ENCODE measurements at places on chromosomes 5 and 9. TPM values are rescaled to one million over a fixed set of nuclear protein-coding genes. Genes with fewer than 3 reads are reported as not detected.
A peak's percentile ranks its signal among the peaks of the same experiment; 100 is the strongest.

- DNase-seq = no peak
Observed at GRCh38 chr5:131496400-131496713, 138.7 kb downstream of the RAPGEF6 start.

DNA sequence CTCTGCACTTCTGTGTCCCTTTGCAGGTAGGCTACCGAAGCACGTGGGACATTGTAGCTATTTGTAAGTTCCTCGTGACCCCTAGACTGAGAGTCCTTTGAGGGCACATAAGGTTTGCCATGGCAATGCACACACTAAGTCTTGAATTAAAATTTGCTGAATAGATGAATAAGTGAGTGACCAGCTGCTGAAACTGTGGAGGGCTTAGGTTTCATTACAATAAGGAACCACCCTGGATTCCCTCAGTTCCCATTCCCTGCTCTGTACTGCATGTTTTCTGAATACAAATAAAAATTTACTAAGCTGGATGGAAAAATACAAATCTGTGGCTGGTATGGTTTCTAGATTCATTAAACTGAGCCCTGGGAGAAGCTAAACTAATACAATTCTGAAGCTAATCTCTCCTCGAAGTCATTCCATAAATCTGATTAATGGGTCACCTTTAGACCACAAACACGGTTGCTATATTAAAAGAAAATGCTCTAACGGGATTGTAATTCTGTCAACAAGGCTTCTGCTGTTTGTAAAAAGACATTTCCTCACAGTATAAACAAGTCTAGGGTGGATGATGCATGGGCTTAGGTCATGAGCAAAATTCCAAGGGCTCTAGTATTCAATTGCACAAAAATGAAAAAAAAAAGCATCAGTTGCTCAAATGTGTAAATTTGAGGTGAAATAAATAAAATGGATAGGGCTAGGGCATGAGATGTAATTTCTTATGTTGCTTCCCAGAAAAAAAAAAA lies 172.3 kb downstream of the ATP10B start:
- DNase-seq = no peak

DNA sequence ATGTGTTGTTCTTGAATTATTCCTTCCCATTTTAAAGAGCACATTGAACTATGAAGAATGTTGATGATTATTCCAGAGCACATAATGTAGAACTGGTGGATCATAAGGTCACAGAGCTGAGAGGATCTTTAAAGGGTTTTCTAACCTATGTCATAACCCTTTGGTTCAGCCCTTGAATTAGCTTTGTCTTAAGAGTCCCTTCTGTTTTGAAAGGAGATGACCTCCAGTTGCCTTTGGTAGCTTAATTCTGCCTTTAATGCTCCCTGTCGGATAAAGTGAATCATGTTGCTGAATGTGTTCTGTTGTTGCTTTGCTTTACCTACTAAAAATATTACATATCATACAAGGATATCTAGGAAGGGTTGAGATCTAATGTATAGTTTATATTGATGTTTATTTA lies 99.1 kb upstream of the PRRC1 start:
- no peak for DNase-seq

DNA sequence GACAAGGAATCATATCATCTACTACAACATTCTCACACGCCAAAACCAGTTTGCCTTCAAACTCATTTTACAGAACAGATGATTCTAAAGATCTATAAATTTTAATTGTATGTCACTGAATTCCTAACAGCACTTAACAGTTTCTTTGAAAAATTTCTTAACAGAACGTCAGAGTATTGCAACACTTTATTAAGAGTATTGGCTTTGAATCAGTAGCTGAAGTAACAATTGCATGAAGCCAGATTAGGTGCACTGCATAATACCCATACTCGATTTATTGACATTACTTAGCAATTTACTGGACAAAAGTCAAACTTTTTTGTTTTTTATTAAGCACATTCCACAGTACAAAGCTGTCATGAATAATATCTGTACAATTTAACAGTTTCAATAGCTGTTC lies 75.8 kb downstream of the SMIM23 start:
- no peak for DNase-seq

- DNase-seq = no peak
Observed at GRCh38 chr9:69637193-69637816, 34.9 kb downstream of the APBA1 start.

DNA sequence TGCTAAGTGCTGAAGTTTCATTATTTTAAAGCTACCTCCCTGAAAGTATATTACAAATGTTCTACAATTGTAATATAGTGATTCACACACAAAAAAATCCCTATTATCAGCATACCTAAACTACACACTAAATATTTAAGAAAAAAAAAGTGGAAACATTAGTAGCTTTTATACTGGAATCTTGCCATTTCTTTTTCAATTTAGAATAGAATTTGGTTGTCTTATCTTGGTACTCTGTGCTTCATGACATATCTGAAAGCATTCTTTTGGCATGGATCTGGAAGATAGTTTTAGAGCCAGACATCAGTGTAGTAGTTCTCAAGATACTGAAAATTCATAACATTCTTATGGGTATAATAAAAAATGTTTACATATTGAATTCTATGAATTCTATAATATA lies 35.0 kb downstream of the SLC1A3 start:
- no peak for DNase-seq

GRCh38 chr5:147404706-147405105 lies 105.2 kb downstream of the DPYSL3 start:
- no peak for DNase-seq

DNA sequence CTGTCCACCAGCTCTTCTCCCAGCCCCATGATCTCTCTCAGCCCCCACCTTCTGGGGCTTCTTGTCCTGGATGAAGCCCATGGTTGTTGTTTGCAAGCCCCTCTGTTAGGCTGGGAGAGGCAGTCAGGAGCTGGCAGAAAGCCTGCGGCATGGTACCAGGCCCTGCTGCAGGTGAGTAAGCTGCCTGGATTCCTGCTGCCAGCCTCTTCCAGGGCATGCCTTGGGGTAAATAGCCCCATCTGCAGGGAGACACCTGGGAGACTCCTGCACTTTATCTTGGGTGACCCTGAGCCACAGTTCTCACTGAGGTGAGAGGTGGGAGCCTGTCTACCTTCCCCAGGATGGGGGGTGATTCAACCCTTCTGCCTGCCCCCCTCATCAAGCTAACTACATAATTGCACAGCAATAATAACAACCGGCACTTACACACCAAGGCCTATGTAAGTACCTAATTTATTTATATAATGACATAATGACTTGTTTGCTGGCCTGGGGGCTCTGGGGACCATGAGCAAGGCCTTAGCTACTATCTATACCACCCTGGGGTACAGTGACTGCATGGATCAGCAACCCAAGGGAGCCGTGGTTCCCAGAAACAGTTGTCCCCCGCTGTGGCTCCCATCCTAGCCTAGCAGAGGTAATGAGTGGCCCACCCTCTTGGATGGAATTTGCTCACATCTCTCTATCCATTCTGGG lies 116.0 kb downstream of the PSD2 start:
- DNase-seq = no peak

GRCh38 chr5:32135086-32135485 lies 39.0 kb downstream of the GOLPH3 start:
- no peak for DNase-seq

GRCh38 chr9:118618849-118619248 lies 750.4 kb downstream of the BRINP1 start:
- DNase-seq = no peak

DNA sequence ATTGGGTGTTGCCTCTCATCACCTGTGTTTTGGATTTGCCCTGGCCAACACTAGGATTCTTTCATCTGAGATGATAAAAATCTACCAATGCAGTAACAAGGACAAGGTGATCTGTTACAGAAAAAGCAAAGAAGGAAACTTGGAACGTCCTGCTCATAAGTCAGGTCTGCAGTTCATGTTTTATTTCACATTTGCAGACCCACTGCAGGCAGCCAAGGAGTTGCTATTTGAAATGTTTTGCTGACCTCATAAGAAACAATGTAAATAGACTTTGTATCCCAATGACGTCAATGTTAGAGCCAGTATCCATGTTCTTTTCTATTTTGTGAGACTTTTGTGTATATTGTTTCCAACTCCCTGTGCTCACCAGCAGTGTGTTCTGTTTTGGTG lies 312.9 kb downstream of the DEPDC1B start:
- no peak for DNase-seq

DNA sequence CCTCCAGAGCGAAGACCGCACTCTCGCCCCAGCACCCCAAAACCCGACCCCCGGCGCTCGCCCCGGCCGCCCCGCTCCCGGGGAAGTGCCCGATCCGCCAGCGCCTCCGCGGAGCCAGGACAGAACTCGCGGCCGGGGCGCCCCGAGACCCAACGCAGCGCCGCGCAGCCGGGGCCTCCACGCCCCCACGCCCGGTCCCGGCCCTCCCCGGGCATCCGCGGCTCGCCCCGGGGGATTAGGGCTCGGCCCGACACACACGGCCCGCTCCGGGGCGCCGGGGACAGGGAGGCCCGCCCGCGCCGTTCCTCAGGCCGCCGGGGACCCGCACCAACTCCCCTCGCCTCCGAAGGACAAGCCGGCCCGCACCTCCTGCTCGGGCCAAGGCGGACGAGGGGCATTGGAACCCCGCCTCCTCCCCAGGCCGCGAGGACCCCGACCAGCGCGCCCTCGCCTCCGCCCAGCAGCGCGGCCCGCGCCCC lies 544 bp downstream of the FNBP1 start:
- DNase-seq = no peak

DNA sequence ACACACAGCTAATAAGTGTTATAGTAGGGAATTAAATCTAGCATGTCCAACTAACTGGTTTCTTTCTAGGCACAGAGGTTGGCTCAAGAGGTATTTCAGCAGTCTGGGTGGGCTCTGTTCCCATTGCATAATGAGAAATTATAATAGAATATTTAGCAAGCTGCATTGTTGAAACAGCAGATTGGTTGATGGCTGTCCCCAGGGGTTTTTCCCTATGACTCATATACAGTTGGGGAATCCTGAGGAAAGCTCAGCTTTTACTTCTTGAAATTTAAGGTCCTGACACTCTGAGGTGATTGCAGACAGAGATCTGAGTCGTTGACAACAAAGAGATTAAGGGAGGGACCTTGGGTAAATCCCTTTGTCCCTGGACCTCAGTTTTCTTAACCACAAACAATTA lies 38.3 kb upstream of the TNFSF8 start:
- no peak for DNase-seq

GRCh38 chr5:94209272-94209671 lies 409.1 kb downstream of the KIAA0825 start:
- DNase-seq = no peak

DNA sequence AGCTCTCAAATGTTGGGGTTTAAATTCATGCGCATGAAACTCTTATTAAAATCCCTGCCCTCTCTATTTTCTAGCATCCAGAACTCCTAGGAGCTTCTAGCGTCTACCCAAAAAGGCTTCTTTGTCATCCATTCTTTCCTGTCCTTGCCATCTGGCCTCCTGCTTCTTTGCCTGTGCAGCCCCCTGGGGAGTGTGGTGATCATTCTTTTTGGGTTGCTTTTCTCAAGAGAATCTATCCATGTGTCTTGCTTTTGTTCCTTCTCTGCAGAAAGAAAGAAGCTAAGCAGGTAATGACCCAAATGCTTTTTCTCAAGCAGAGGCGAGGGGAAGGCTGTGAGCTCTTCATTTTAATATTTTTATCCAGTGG lies 26.6 kb downstream of the SKP2 start:
- DNase-seq = no peak

GRCh38 chr5:32315221-32316014 lies 2.7 kb upstream of the MTMR12 start:
- DNase-seq = no peak

DNA sequence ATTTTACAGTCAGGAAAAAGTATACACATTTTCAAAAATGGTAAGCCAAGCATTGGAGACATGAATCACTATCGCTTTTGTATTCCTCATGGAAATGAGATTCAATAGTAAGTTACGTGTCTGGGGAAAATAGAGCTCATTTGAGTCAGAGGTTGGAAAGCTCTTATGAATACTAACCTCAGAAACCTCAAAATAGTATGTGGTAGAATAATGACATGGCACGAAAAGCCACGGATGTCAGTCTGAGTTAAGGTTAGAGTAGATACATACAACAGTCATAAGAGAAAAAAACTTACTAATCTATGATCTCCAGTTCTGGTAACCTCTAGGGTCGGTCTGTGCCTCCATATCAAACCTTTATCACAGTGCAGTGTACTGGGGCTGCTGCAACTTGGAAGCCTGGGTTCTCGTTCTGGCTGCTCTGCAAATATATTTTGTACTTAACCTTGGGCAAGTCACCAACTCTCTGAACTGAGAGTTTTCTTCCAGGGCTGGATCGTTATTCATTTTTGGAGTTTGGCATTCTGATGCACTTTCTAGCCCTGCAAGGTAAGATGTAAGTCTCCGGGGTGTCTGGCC lies 31.8 kb downstream of the MAP1B start:
- DNase-seq = peak; percentile 89

GRCh38 chr5:116358911-116359418 lies 215.7 kb downstream of the SEMA6A start:
- DNase-seq = no peak

DNA sequence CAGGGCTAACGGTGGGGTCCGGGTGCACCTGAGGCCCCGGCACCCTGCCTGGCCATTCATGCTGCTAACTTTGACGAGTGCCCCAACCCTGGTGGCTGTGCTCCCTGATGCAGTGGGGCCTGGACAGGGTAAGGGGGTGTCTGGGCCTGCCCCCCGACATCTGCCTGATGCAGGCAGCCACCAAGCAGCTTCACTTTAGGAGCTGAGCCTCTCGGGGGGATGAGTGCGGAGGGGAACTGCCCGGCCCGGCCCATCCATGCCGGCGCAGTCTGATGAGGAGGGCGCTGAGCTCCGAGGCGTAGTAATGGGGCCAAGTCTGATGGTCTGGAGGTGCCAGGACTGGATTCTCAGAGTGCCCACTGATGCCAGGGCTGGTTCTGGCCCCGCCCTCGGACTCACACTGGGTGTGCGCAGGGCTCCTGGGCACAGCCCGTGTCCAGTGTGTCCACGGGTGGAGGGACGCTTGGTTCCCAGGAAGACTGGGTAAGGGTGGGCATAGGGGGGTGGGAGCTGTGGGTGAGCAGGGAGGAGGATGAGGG lies 16.5 kb downstream of the DNLZ start:
- no peak for DNase-seq

DNA sequence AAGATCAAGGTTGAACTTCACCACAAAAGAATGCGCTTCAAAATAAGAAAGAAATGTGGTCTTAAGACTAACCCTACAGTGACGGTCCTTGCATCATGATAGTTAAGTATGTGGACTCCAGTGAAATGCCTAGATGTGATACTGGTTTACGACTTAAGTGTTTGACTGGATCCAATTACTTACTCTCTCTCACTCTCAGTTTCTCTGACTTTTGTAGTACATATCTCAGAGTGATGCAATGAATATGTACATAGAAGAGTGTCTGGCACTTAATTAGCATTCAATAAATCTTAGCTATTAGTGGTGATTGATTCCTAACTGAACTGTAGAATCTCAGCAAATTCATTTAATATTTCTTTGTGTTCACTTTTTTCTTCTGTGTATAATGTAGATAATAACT lies 411.7 kb upstream of the ITGA1 start:
- no peak for DNase-seq

- DNase-seq = no peak
Observed at GRCh38 chr5:148840531-148840930, 14.1 kb downstream of the ADRB2 start.

GRCh38 chr9:109442716-109443115 lies 55.4 kb downstream of the PTPN3 start:
- DNase-seq = no peak

- no peak for DNase-seq
Observed at GRCh38 chr9:9912459-9912858, 700.3 kb downstream of the PTPRD start.

The KIF24 gene
- total RNA-seq = 5.5 TPM

The AKNA gene
- 2.3 TPM for total RNA-seq

The IL3 gene
- not detected for total RNA-seq

The LRRC26 gene
- 0.12 TPM for total RNA-seq

Data from H4 (cell line).